ENCODE measurements at places on chromosomes 6 and 20.

- no peak for DNase-seq
Measured at GRCh38 chr20:41057999-41058673, 29.5 kb downstream of the TOP1 start.

DNA sequence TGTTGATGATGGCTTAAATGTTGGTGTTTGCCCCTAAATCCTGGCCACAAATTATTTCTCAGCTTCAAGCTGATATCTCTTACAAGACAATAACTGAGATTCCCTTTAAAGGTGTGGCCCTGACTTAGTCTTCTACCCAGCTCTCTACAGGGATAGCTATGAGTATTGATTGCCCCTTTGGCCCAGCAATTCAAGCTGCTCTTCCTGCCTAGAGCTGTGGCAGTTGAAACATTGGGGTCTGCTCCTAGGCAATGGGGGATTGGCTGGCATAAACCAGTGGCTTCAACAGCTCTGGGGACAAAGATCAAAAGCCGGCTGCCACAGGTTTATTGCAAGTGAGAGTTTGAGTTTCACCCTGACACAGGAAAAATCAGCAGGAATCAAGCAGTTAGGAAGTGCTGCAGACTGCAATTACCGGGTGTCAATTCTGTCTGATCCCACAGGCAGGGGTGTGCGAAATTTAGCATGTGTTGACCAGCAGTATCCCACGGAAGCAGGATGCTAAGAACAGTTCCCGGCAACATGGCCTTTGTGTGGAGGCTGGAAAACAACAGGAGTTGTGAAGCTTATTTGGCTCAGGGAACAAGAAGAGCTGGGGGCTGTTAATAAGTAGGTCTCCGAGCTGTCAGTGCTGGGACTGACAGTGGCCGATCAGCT, 66.2 kb upstream of the IYD start:
- no peak for DNase-seq

GRCh38 chr6:126072172-126072571, 85.8 kb downstream of the TRMT11 start:
- no peak for DNase-seq

DNA sequence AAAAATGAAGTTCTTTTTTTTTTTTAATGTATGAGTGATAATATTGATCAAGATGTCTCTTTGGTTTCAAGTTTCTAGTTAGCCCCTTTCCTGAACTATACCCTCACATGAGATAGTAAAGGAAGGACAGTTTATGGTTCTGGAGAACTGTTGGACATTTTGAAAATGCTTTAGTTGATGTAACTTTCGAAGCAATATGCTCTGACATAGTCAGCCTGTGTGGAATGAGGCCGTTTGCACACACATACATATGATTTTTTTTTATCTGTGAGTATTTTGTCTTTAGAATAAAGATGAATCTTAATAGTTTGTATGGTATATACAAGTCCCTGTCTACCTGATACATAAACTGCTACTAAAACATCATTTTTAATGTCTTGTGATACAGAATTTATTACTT, 177.0 kb downstream of the ARID1B start:
- DNase-seq: no peak

DNA sequence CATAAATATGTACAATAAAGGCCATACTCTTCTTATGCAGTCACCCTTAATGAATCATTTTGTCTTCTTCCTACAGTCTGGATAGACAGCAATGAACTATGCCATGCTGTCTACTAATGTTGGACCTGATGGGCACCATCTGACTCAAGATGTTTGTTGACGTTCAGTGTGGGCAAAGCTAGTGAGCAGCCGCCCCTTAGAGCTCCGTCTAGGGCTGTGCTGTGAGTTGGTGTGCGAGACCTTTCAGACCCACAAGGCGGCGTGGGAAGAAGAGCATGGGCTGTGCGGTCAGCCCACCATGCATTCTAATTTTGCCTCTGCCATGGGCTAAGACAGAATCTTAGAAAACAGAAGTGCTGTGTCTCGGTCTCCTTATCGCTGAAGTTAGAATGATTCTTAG, 829.4 kb downstream of the QKI start:
- no peak for DNase-seq

Measured in activated CD8-positive, alpha-beta memory T cell treated with anti-CD3 and anti-CD28 coated beads for 4 hours (primary cell).